Placental epithelial cell (primary cell): ENCODE measurements at places on chromosomes 12 and 14. TPM values are rescaled to one million over a fixed set of nuclear protein-coding genes. Genes with fewer than 3 reads are reported as not detected.

CHPT1 gene
- 15.3 and 32.1 TPM in 2 replicates for total RNA-seq

KRT6B gene
- total RNA-seq: 1.2 and 2.9 TPM in 2 replicates

KICS2 gene
- total RNA-seq: 3.9 and 9.7 TPM in 2 replicates

BDKRB1 gene
- not detected in 2 replicates for total RNA-seq

SLC39A5 gene
- 0.39 TPM in 1 of 2 replicates, not detected in the other for total RNA-seq

TESPA1 gene
- total RNA-seq: not detected in 2 replicates

DLK1 gene
- under 0.01 TPM in 1 of 2 replicates, not detected in the other for total RNA-seq

NPFF gene
- total RNA-seq: not detected in 2 replicates

DIO3 gene
- 2.4 and 2.6 TPM in 2 replicates for total RNA-seq
